ENCODE measurements at places on chromosomes 16 and 17. TPM values are rescaled to one million over a fixed set of nuclear protein-coding genes. Genes with fewer than 3 reads are reported as not detected.

DNA sequence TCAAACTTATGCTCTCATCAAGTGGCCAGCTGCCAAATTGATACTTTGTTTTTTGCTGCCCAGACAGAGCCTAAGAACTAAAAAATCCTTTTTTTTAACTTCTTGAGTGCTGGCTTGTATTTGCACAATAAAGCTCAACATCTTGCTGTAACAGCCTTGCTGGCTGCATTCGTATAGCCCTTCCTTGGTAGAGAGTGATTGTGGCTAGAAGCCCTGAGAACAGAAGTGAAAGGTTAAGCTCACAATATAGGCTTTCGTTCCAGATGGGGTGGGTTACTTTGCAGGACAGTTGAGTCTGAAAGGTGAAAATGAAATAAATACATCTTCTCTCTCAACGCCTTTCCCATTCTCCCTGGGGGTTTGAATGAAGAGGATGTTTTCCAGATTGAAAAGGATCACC is 278.8 kb downstream of the HS3ST3B1 start:
- no peak for DNase-seq

The CCL17 gene
- 6.4 TPM for total RNA-seq

GRCh38 chr17:3988297-3989040 is 24.2 kb upstream of the ATP2A3 start:
- no peak for DNase-seq

DNA sequence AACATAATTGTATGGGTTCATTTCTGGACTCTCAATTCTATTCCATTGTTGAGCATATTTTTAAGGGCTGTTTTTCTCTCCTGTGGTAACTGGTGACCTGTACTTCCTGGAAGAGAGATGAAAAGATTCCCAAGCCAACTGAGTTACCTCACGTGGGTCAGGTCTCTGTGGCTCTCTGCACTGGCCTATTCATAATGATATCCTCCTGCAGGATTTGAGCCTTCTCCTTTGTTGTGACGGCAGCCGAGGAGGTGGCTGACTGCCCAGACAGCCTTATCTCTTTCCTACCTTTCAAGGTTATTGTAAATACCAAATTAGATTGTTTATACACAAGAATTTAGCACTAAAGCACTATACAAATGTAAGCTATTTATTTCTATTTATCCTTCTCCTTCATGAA is 2.7 kb upstream of the ACE start:
- no peak for DNase-seq

- DNase-seq = peak; percentile 12
Observed at GRCh38 chr16:72094266-72094610, 591 bp downstream of the DHX38 start.

The ABCA3 gene
- total RNA-seq = 334 TPM

GRCh38 chr17:40319651-40320540 is 10.9 kb downstream of the RARA start:
- peak; percentile 77 for DNase-seq

GRCh38 chr17:48513666-48514455 is 16.9 kb downstream of the HOXB1 start:
- DNase-seq = no peak

The SLC12A3 gene
- total RNA-seq = not detected

DNA sequence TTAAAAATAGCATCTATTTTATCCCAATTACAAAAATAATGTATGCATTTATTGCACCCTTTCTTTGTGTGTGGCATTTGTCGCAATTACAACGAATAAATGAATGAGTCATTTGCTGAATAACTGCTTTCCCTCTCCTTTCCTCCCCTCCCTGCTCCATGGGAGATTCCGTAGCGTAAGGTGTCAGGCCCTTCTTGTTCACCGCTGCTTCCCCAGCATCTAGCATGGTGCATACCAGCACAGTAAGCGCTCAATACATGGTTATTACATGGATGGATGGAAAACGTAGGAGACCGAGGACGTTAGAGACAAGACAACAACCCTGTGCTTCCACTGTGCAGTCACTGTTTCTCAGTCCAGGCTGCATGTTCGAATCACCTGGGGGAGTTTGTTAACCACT is 336.0 kb upstream of the EEF2KMT start:
- DNase-seq = no peak

The RNF222 gene
- not detected for total RNA-seq

The P2RX1 gene
- 3.9 TPM for total RNA-seq

DNA sequence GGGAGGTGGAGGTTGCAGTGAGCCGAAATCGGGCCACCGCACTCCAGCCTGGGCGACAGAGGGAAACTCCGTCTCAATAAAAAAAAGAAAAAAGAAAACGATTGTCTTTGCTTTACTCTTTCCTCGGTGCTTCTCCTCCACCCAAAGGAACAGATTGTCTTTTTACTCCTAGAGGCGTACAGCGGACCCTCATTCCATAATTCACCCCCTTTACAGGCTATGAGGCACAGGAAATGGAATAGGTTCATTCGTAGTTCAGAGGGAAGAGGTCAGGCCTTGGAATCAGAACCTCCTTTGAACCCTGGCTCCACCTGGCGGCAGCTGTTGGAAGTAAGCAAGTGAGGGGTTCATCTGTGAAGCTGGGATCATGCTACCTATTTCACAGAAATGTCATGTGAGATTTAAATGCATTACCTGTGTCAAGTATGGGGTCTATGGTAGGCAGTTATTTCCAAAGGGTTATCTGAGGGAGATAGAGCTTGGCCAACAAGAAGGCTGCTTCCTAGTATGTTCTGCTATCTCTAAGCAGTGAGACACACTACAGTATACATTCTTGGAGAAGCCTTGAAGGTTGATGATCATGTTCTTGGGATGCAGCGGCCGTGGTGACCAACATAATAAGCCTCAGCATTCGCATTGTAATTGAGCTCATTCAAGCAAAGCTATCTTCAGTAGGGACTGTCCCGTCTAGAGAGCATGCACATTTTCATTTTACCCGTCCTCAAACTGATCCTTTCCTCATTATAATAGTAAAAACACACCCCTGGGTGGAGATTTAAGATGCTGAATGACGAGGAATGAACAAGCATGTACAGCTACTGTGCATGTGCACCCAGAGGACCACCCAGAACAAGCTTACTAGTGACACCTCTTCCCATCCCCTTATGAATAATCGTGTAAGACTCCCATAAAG is 18.7 kb upstream of the ZNF689 start:
- peak; percentile 94 for DNase-seq

GRCh38 chr17:32602396-32602795 is 115.6 kb downstream of the CDK5R1 start:
- DNase-seq = no peak

GRCh38 chr16:56858374-56858773 is 6.6 kb upstream of the SLC12A3 start:
- DNase-seq = peak; percentile 65

- no peak for DNase-seq
Observed at GRCh38 chr17:48478224-48479013, 48.4 kb upstream of the SKAP1 start.

The VMP1 gene
- 343 TPM for total RNA-seq

DNA sequence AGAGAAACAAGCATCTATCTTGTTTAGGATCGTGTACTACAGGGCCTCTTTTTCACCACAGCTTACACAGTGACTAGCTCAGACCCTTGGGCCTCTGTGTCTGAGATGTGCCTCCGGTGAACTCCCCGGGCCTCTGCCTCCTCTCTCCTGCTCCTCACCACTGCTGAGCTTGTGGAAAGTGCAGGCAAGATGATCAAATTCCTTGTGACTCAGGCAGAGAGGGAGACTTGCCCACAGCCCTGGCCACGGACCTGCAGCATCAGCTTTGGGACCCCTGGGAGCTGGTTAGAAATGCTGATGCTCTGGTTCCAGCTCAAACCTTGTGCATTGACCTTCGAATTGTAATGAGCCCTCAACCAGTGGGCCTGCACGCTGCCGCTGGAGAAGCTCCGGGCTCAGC is 79.8 kb downstream of the ZDHHC7 start:
- no peak for DNase-seq

The CACNG3 gene
- total RNA-seq = not detected
